GM10248 (cell line): ENCODE measurements at places on chromosomes 12 and 14.

- no peak for DNase-seq
Measured at GRCh38 chr12:32586390-32586789, 92.7 kb upstream of the DNM1L start.

DNA sequence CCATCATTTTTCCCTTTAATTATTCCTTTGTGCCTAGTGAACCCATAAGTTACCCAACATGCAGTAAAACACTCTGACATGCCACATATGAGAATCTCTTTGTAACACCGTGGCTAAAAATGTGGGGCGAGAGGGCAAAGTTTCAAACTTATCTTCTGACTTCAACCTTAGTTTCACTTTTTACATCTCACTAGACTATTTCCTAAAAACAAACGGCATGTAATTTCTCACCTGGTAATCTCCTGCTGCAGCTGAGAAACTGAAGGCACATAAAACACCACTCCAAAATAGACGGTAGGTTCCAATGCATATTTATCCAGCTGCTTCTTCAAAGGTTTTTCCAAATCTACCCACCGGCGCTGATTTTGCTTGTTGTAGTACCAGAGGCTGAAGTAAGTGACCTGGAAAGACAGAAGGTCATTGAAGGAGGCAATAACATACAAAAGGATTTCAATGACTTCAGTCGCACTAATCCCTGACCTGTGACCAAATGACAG lies 37.9 kb downstream of the PTPN21 start:
- DNase-seq: no peak

- no peak for DNase-seq
Measured at GRCh38 chr12:66708704-66709456, 30.0 kb upstream of the GRIP1 start.

DNA sequence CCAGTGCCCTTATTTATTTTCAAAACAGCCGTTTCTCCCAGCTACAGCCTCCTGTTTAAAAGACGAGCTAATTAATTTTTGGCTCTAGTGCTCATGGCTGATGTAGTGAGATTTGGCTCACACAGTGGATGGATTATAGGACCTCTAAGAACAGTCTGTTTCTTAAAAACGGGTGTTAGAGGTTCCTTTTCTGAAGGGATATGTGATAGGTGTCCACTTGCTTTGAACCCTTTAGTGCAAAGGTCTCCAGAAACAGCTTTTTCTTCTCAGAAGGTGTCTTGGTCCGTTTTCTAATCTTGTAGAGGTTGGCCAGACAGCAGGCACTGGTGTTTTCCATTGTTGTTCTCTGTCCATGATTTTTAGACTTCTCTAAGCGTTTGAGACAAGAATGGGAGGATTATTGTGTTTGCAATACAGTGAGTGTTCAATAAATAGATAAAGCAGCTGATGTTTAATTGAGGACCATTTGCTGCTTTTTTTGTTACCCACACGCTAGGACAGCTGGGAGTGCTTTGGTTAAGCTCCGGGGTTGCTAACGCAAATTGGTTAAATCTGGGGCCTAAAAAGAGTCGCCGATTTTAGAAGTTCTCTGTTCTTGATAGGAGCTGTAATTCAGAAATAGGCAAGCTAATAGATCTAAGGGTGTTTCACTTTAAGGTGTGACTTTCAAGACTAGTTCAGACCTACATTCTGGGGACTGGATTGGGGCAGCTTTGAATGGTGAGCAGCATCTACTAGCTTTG lies 1.0 kb downstream of the BORCS5 start:
- peak; percentile 44 for DNase-seq

DNA sequence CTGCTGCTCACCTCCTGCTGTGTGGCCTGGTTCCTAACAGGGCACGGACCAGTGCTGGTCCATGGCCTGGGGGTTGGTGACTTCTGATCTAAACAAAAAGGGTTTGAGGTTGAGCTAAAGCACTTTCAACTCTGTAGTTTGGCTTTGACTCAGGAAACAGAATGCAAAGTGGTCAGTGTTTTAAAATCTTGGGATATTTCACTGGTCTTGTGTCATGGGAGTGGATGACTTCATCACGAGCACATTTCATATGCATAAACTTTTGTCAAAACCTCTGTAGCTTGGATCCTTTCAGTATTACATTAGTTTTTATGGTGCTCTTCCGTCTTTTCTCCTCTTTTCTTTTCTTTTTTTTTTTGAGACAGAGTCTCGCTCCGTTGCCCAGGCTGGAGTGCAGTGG lies 25.6 kb downstream of the FAM161B start:
- no peak for DNase-seq

GRCh38 chr14:105492031-105492970 lies 1.3 kb downstream of the TEDC1 start:
- DNase-seq: no peak

DNA sequence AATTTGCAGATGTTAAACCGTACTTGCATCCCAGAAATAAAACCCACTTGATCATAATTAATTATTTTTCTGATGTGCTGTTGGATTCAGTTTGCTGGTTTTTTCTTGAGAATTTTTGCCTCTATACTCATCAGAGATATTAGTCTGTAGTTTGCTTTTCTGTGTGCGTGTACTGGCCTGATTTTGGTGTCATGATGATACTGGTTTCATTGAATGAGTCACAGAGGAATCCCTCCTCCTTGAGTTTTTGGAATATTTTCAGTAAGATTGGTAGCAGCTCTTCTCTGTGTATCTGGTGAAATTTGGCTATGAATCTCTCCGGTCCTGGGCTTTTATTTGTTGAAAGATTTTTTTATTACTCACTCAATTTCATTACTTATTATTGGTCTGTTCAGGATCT lies 100.4 kb upstream of the PMCH start:
- no peak for DNase-seq

- peak; percentile 59 for DNase-seq
Measured at GRCh38 chr14:49497725-49498348, 88.3 kb downstream of the RPS29 start.

DNA sequence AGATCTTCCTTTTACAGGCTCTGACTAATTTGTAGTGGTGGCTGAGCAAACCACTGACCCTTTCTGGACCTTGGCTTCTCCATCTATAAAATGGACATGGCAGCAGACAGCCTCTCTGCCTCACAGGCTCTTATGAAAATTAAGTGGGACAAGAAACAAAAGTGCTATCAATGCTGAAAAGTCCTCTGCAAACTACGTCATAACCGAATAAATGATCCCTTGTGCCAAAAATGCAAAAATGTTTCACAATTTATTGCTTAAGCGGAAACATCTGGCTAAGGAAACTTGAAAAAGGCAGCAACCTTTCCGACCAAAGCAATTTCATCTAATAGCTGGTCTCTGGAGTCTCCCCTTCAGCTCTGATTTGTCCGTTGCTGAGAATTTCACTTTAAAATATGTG lies 108.5 kb upstream of the PLXNC1 start:
- no peak for DNase-seq

GRCh38 chr12:6662906-6663742 lies at the start of gene ING4:
TSS of gene ING4 (minus strand) at chr12:6663119. CDS start at chr12:6663101, 18 bp downstream.
- peak; percentile 97 for DNase-seq

DNA sequence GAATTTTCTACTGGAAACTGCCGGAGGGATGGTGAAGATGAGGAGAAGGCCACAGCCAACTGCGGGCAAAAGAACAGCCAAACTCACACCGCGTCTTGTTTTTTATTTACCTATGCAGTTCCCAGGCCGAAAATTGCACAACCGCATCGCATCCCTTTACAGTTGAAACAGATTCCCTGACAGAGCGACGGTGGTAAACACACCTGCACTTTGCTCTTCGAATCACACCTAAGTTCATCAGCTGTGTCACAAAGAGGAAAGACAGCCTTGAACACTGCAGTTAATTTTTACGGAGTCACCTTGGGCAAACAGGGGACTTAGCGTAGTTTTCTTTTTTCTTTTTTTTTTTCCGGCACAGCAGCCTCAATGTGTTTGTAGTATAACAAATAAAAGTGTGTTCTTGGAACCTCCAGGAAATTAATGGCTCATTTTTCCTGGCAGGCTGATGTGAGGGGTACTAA lies 272.0 kb upstream of the DIO3 start:
- DNase-seq: no peak

GRCh38 chr14:69917287-69917686 lies 38.1 kb downstream of the SMOC1 start:
- no peak for DNase-seq

DNA sequence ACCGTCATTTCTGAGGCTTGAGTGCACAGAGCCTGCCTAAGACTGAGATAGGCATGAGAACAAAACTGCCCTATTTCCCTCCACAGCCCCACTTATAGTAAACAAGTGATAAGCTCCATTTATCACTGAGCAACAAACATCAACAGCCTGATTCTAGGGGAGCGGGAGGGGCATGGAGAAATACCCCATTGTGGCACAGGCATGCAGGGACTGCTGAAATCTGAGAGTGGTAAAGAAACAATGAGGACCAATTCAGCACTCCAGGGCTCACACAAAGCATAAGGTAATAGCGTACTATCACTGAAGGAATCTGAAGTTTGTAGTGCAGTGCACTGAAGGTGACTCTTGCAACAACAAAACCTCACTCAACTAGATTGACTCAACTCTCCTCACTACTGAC lies 186.7 kb downstream of the ANO2 start:
- no peak for DNase-seq

DNA sequence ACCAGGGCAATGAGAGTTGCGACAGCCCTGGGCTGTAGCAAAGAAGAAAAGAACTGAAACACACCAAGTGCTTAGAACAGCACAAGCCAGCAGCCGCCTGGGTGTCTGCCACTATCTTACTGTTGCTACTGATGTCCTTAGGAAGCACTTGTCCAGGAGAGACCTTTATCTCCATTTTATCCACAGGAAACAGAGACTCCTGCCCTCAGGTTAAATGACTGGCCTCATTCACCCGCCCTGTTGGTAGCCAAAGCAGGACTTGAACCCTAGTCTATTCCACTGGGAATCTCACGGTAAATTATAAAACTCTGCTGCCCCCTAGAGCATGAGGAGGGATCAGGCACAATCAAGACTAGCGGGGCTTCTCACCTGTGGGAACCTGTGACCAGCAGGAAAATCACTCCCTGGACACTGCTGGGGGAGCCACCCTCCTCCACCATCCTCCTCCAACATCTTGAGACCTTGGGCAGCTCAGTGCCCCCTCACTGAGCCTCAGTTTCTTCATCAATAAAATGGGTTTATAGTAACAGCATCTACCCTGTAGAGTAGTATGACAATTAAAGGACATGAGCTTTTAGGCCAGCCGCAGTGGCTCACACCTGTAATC lies 20.5 kb upstream of the TESC start:
- DNase-seq: peak; percentile 69

- DNase-seq: no peak
Measured at GRCh38 chr12:109483346-109483745, 5.9 kb downstream of the UBE3B start.
